ENCODE measurements at places on chromosomes 16 and 17. TPM values are rescaled to one million over a fixed set of nuclear protein-coding genes. Genes with fewer than 3 reads are reported as not detected.

HS3ST3B1 gene
- total RNA-seq: 0.96 TPM

PHF12 gene
- 40.3 TPM for total RNA-seq

CBFA2T3 gene
- 0.88 TPM for total RNA-seq

DBNDD1 gene
- 7.9 TPM for total RNA-seq

VAT1L gene
- not detected for total RNA-seq

PSME3IP1 gene
- 64.8 TPM for total RNA-seq

Data from breast epithelium (tissue), 4 donors.